ENCODE measurements at places on chromosomes 6 and 20.
A peak's percentile ranks its signal among the peaks of the same experiment; 100 is the strongest.

DNA sequence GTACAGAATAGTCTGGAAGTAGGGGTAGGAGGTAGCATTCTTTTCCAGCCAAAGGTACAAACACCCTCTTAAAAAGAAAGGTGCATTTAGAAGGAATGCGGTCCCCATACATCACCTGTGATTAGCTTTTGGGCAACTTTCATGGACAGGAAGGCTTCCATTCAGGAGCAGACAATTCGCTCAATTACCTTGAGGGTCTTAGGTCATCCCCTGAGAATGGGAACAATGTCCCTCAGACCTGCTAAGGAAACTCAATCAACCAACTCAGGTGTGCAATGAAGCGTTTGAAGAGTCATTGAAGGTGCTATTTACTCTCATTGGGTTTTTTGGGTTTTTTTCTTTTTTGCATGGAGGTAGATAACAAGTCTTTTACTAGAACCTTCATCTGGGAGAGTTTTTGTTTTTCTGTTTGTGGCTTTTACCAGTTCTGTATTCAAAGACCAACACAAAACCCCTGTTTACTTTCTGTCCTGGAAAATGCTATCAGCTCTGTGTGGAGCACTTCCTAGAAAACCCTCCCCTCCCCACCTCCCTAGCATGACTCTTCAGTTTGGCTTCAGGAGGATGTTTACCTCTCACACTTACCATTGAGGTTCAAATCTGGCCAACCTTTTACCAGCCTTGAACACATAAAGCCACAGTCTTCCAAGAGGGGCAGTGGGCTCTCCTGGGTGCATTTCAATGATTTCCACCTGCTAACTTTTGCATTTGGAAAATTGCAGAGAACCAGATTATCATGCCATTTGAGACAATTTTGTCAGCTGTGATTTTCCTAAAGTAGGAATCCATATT lies 271.2 kb upstream of the PRDM1 start:
- no peak for DNase-seq

DNA sequence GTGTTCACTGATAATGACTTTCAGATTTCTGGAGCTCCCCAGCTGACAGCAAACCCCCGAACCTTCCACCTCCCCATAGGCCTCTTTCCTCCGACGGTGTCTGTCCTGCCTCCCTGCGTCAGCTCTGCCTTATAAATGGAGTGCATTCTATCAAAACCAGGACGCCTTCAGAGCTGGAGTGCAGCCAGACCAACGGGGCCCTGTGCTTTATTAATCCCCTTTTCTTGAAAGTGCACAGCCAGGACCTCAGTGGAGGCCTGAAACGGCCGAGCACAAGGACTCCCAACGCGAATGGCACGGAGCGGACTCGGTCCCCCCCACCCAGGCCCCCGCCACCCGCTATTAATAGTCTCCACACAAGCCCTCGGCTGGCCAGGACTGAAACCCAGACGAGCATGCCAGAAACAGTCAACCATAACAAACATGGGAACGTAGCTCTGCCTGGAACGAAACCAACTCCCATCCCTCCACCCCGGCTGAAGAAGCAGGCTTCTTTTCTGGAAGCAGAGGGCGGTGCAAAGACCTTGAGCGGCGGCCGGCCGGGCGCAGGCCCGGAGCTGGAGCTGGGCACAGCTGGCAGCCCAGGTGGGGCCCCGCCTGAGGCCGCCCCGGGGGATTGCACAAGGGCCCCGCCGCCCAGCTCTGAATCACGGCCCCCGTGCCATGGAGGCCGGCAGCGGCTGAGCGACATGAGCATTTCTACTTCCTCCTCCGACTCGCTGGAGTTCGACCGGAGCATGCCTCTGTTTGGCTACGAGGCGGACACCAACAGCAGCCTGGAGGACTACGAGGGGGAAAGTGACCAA lies 42.3 kb upstream of the NAA20 start:
- DNase-seq, result peak; percentile 56

GRCh38 chr20:23147964-23148730 lies 62.0 kb upstream of the CD93 start:
- DNase-seq, result no peak

GRCh38 chr6:159640722-159641482 lies 52.1 kb downstream of the SOD2 start:
- no peak for DNase-seq

DNA sequence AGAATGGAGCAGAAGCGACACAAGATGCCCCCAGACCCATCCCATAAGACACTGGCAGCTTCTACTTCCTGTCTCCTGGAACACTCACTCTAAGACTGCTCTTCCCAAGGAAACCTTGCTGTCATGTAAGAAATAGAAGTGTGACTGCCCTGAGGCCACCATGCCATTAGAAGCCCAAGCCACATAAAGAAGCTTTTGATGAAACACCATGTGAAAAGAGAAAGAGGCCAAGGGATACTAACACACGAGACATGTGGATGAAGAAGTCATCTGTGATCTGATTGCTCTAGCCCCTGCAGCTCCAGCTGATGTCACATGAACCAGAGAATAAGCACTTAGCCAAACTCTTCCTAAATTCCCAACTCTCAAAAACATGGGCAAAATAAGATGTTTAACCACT lies 117.9 kb upstream of the PCSK2 start:
- no peak for DNase-seq

GRCh38 chr6:135568379-135568778 lies 70.8 kb upstream of the AHI1 start:
- DNase-seq, result no peak

DNA sequence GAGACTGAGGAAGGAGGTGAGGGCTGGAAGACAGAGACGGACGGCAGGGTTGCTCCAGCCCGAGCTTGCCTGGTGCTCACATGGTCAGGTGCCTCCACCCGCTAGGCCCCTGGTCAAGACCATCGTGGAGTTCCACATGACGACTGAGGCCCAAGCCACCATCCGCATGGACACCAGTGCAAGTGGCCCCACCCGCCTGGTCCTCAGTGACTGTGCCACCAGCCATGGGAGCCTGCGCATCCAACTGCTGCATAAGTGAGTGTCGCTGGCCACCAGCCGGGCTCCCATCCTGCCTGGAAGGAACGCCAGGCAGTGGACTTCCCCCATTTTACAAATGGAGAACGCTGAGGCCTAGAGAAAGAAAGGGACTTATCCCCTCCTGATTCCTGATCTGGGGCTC lies 7.8 kb downstream of the BPIFB1 start:
- DNase-seq, result no peak

DNA sequence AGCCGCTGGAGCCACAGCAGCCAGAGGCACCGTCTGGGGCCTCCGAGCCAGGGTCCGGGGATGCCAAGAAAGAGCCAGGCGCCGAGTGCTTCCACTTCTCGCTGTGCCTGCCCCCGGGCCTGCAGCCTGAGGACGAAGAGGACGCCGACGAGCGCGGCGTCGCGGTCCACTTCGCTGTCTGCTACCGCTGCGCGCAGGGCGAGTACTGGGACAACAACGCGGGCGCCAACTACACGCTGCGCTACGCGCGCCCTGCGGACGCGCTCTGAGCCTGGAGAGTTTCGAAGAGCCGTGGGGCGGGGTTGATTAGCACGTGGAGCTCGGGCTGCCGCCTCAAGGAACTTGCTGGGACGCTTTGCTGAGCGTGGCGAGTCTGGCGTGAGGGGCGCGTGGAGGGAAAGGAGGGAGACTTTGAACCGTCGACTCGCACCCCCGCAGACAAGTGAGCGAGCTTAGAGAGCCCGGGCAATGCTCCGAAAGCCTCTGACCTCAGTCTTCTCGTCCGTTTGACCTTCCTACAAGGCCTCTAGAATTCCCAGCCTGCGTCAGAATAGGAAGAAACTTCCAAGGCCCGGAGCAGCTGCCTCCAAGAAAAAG lies 1.3 kb downstream of the PPP1R3G start:
- DNase-seq, result no peak

DNA sequence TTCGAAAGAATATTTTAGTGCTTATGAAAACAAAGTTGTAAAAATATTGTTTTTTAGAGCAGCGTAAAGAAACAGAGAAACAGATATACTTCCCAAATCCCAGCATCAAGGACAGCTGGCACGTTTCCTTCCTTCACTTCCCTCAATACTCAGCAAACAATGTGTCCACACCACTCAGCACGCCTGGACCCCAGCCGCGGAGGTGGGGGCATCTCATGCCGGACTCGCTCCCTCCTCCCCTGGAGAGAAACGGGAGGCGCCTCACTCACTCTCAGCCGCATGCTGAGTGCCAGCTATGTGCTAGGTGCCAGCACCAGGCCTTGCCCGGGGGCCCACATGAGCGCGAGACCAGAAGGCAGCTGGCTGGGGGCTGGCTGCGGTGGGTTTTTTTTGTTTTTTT lies 34.7 kb downstream of the SLC2A4RG start:
- no peak for DNase-seq

DNA sequence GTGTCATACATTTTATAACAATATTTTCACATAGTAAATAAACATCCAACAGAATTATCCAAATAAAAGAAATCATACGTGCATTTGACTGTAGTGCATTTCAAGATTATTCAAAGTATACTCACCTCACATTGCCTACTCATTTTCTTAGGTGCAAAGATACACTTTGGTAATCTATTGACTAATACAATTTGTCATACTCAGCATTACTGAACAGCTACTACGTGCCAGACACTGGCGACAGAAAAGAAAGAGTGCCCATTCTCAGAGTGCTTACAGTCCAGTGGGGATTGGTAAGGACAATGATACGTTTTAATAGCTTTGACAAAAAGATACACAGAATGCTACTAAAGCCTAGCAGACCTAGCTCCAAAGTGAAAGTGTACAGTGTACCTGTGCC lies 42.0 kb downstream of the FBXL4 start:
- DNase-seq, result no peak

GRCh38 chr6:148166339-148166968 lies 176.2 kb upstream of the SASH1 start:
- DNase-seq, result no peak

DNA sequence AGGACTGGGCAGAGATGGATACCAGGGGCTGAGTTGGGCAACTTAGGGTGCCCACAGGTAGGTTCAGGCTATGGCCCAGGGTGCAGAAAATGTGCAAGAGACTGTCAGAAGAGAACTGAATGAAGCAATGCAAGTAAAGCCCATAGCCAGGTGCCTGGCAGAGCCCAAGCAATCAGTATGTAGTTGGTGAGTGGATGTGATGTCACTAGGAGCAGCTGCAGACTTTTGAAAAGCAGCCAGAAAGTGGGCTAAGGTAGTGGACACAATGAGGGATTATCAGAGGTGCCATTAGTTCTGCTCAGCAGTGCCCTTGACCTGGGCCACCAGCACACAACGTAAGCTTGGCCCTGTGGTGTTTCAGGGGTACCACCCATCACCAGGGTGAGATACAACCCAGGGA lies 135.3 kb downstream of the SOBP start:
- no peak for DNase-seq

DNA sequence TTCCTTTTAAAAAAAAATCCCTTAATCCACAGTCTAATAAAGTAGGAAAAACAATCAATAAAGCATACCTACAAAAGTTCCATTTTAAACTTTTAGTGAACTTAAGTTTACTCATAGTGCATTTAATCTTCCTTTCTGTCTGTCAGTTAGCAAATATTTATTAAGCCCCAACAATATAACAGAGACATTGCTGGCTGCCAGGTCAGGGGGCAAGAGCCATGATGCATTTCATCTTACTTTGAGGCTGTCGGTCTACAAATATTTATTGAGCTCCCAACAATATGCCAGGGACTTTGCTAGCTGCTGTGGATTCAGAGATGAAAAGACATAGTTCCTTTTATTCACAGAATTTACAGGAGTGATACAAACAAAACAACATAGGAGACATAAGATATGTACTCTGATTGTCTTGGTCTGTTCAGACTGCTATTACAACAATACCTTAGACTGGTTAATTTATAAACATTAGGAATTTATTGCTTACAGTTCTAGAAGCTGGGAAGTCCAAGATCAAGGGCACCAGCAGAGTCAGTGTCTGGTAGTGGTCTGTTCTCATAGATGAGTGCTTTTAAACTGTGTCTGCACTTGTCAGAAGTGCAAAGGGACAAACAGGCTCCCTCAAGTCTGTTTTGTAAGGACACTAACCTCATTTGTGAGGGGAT lies 118.6 kb downstream of the PLCB1 start:
- DNase-seq, result no peak

DNA sequence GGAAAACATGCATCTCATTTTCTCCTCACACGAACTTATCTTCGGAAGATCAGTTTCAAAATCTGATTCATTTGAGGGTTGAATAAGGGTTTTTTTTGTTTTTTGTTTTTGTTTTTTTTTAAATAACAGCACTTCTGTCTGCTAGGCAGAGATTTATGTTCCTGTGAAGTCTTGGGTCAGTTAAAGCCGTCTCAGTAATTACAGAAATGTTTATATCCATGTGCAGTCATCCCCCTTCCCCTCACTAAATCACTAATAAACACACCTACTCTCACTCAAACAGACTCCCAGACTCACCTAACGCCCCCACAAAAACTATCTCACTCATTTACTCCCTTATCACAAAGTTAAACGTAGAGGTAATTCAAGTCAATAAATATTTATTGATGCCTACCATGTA lies 214.2 kb upstream of the SUPT3H start:
- DNase-seq, result no peak

DNA sequence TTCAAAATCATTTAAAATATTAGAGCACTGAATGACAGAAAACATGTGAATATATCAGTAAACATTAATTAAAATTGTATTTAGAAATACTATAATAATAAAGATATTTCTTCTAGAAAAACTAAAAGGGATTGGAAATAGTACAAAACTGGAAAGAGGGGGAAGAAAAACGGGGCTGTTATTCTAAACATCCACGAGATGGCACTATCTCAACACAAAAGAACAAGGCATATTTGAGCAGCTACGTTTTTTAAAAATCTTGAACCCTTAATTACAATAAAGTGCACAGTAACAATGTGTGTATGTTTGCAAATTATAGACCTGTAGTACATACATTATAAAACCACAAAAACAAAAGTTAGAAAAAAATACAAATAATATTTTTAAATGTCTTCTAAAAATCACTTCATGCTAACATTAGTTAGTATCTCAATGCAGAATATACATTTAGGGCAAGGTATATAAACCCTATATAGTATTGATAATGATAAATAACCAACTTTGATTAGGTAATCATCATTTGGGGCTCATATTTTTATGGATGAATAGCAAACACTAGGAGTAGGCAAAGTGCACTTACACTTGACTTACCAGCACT lies 42.5 kb upstream of the PNISR start:
- no peak for DNase-seq

DNA sequence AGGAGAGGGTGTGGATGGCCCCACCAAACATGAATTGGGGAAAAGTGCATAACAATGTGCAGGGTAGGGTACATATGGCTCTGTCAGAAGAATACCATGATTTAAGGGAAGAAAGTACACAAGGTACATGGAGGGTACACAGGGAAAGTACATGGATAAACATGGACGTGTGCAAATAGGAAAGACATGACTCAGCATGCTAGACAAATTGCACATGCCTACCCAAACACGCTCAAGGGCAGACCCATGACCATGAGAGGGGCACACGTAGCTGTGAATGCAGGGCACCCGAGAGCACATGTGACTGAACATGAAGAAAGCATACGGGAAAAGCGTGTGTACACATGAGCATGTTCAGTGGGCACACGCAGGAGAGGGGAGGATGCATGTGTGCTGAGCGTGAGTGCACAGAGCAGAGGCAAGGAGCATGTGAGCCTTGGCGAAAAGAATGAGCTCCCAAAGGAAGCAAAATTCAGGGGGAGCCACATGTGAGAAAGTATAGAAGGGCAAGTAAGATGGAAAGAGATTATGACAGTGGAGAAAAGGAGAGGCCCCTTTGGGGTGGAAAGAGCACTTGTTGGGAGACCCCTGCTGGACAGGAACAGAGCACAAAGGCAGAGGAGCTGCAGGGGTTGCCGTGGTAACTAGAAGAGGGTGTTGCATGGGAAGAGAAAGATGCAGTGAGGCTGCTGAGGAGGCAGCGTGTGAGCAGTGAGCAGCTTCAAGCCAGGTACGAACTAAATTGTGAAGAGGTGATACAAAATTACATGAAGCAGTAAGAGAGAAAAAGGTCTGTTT lies 17.8 kb downstream of the OR2H2 start:
- DNase-seq, result no peak

- no peak for DNase-seq
Measured at GRCh38 chr6:147248859-147249258, 44.6 kb downstream of the STXBP5 start.
